Inflammatory macrophage treated with lipopolysaccharide for 1 hour (primary cell): ENCODE measurements at places on chromosomes 7 and 10.

DNA sequence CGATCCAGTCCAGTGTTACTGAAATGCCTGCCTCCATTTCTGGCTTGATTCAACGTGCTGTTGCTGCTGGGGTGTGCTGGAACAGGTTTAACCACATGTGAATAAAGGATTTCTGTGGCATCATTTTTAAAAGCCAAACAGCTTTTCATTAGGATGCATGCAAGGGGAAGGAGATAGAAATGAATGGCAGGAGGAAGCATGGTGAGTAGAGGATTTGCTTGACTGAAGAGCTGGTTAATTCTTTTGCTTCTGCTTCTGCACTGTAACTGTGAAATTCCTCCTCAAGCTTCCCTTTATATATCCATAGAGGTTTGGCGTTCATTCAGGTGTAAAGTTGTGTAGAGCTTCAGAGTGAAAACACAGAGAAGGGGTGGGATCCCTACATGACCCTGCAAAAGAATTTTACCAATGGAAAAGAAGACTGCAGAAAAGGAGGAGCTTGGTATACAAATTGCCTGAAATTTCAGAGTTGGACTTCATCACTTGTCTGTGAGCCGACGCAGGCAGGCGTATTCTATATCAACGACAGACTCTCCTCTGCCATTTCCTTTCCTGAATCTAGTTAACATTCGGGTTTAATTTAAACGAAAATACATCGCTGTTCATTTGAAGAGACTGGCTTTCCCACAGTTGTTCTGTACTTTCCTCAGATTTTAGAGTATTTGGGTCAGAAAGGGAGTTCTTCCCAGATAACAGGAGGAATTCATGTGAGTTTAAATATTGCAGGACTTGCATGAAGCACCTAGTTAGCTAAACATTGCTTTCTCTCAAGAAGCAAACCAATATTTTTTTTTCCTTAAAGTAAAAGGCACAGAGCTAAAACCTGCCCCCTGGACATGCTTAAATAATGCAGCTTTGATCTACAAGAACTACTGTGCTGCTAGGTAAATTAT lies at the start of gene SOSTDC1:
SOSTDC1 (minus strand) TSS at position 270 of the 893 bp plus-strand sequence; CDS start at position 200, 70 bp downstream.
- DNase-seq, result no peak

DNA sequence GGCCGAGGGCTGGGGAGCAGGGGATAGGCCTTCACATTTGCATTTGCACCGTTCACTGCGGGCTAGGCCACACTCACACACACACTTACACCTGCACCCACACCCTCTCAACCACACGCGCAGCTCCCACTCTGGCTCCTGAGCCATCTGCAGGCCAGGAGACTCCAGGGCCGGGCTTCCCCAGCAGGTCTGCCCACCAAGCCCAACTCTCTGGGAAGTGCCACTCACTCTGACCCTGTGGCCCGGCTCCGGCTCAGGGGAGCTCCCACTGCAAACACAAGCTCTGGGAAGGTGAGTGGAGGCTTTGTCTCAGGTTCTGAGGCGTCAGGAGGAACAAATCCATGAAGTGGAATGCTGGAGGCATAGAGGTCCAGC lies 157.9 kb downstream of the NRF1 start:
- DNase-seq, result no peak

- no peak for DNase-seq
Measured at GRCh38 chr10:64079341-64079740, 558.1 kb downstream of the REEP3 start.

DNA sequence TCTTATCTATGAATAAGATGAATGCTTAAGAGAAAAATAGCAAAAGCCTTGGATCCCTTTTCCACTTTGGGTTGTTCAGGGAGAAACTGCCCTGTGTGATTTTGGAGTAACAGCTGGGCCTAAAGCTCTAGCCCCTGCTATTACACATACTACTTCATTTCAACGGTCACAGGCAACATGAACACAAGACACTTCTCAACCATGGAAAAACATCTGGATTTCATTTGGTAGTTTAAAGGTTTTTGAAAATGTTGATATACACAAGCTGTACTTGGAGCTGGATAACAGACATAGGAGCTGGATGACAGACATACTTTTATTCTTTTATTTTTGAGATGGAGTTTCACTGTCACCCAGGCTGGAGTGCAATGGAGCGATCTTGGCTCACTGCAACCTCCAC lies 2.7 kb upstream of the CHUK start:
- DNase-seq, result no peak

- no peak for DNase-seq
Measured at GRCh38 chr7:22129166-22129565, 183.5 kb upstream of the CDCA7L start.

DNA sequence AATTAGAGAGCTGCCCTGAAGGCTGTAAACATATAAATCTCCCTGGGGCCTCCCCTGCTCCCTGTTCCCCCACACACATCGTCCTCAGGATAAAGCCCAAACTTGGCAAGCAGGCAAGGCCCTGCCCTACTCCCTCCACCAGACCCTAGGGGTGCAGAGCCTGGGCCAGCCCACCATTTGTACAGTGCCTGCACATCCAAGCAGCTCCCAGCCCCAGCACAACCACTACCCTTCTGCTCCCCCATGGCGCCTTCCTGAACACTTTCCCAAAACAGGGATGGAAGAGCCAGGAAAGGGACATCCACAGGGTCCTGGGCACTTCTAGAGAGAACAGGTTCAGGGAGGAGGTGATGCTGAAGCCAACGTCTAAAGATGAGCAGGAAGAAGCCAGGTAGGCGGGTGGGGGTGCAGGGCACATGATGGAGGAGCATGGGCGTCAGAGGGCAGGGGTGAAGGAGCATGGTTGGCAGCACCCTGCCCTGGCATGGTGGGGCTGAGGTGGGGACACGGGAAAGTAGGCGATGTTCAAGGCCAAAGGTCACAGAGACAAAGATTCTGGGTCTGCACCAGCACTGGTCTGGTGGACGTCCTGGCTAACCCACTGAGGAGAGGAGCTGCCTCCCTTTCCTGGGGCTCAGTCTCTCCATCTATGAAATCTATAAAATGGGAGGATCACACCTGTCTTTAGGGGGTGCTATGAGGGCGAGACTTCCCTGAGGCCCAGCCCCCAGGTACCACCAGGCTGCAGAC lies 140.6 kb downstream of the ARHGAP22 start:
- DNase-seq, result no peak

DNA sequence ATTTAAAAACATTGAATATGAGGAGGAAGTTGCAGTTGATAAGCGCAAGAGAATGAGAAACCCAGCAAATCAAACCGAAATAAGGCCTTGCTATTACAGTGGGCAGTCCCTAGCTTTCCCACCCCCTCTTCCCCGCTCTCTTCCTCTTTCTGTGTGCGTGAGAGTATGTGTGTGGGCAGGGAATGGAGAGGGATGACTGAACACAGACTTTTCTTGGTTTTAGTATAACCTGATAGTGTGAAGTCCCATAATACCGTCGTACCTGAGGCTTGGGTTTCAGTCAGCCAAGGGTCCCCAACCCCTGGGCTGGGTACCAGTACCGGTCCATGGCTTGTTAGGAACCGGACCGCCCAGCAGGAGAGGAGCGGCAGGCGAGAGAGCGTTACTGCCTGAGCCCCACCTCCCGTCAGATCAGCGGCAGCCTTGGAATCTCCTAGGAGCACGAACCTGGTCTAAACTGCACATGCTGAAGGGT lies 255.3 kb downstream of the CELF2 start:
- DNase-seq, result peak; percentile 59

- DNase-seq, result peak; percentile 13
Measured at GRCh38 chr10:16960551-16960950, 143.3 kb upstream of the RSU1 start.

GRCh38 chr7:18262058-18262457 lies 233.5 kb upstream of the HDAC9 start:
- DNase-seq, result peak; percentile 0

- peak; percentile 64 for DNase-seq
Measured at GRCh38 chr7:101185258-101185839, 5.3 kb upstream of the NAT16 start.

DNA sequence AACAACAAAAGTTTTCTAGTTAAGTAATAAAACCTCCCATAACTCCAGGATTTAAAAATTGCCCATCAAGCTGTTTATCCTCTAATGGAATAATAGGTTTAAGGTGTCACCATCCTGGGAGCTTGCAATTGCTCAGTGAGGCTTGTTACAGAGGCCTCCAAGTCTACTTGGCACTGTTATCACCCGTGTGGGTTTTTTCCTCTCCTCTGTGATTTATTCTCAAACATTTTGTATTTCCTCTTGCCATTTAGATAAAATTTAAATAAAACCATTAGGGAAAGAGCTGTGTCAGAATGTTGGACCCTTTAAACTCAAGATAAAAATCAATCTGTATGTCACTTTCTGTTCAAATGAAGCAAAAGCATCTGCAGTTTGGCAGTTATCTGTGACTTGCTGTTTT lies 202.6 kb downstream of the GALNT17 start:
- DNase-seq, result no peak

GRCh38 chr7:71638108-71638507 lies 506.2 kb downstream of the GALNT17 start:
- no peak for DNase-seq

GRCh38 chr10:314381-314780 lies 179.1 kb downstream of the ZMYND11 start:
- no peak for DNase-seq

DNA sequence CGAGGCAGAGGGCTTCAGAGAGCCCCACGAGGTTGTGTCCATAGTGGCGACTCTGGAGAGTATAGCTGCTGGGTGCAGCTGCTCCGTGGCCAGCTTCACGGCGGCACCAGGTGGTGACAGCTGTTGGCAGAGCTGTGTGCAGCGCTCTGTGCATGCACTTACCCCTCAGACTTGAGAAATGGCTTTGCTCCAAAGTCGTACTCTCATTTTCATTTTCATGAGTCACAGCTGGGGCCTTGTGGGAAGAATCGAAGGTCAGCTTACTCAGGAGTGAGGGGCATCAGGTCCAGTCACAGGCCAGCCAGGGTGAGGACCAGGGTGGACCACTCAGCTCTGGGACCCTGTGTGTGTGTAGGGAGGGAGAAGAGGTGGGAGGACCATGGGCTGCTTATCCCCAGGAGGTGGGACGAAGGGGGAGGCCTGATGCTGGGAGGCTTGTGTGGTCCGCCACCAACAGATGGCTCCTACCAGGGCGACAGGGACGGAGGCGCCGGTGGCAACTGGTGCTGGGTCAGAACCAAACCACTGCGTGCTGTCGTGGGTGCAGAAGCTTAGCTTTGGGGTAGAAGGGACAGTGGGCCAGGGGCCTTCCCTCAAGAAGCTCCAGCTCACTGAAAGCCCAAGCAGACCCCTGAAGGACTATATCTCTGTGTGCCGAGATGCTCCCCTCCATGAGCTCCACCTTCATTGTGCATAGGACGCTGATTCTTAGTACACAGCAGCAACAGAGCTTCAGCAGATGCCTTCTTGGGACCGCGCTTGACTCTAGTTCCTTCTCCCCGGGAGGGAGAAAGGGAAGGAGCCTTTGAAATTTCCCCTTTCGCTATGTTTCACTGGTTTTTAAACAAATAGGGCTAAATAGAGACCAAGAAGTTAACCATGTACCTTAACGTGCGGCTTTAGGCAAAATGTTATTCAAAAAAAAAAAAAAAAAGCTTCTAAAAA lies 225.0 kb downstream of the CELF2 start:
- DNase-seq, result peak; percentile 50

DNA sequence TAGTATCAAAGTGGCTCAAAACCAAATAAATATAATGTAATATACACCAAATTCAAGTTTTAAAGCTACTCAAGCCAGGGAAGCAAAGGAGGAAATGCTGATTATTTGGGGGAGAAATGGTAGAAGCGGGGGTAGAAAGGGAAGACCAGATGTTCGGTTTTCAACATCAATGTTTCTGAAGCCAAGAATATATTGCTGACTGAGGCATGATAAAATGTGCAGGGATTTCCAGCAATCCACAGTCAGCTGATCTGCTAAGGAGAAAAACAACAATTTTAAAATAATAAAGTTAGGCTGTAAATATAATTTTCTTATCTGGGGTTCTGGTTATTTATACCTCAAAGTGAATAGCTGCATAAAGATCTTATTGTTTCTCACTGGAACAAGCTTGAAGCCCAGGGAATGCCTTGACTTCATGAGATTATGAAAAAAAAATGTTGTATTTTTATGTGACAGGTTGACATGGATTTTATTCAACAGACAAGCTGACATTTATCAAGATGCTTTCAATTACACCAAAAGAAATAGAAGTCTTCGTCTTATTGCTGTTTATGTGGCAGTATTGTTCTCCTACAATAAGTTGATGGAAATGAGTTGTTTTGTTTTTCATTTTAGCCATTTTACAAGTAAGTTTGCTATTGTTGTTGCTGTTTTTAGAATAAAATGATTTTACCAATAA lies 28.6 kb upstream of the BMPER start:
- no peak for DNase-seq

- DNase-seq, result no peak
Measured at GRCh38 chr7:68474661-68475216, 1123.5 kb upstream of the AUTS2 start.

DNA sequence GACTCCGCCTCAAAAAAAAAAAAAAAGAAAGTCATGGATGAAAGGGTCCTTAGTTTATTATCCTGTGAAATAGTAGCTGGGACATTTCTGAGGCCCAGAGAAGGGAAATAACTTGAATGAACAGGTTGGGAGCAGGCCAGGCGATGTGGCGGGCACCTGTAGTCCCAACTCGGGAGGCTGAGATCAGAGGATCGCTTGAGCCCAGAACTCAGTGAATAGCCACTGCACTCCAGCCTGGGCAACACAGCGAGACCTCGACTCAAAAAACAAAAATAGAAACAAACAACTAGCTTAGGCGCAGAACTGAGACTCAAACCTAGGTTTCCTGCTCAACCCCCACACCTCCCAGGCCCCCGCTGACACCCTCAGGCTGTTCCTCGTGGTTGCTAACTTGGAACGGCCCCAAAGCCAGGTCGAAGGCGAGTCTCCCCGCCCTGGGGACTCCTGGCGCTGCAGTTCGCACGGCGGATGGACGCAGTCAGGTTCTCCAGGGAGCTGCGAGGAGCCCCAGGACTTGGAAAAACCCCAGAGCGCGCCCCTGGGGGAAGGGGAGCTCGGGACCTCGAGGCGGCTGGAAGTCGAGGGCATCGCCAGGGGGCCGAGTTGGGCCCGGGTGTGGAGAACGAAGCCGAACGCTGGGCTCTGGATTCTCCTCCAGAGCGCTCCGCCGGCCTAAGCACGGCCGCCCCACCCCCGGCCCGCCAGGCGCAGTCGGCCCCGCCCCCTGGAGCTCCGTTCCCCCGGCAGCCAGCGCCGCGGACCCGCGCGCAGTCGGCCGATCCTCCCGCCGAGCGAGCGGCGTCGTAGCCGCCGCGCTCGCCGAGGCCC lies at the start of gene STOX1:
STOX1 (plus strand) TSS at position 768 of the 828 bp plus-strand sequence. CDS start 93 bp downstream, outside the sequence.
- peak; percentile 25 for DNase-seq

- DNase-seq, result no peak
Measured at GRCh38 chr7:326273-326672, 36.3 kb downstream of the FOXL3 start.

DNA sequence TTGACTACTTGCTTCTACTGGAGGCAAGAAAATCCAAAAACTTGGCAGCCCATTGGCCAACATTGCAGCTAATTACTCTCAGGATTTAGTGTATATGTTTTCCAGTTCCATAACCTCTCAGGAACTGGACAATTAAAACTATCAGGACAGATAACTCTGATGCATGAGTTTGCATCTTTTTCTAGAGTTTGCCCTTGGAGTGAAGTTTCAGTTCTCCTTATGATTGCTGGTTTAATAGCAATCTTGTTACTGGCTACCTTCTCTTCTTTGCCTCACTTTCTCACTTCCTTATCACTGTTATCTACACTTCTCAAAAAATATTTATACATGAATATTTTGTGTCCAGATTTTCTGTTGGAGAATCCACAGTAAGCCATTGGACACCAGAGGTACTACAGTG lies 735.9 kb downstream of the PCDH15 start:
- no peak for DNase-seq
